ENCODE measurements at places on chromosomes 4 and X. TPM values are rescaled to one million over a fixed set of nuclear protein-coding genes. Genes with fewer than 3 reads are reported as not detected.

MAGEA8 gene
- not detected for total RNA-seq

CENPVL2 gene
- not detected for total RNA-seq

- no peak for DNase-seq
- H3K4me3 ChIP-seq = no peak overlapping the region
- no peaks in the 10 kb centered on the region for H3K27me3 ChIP-seq
- no peak overlapping the region for H3K27ac ChIP-seq
Observed at GRCh38 chr4:88809576-88810219, 112.1 kb upstream of the NAP1L5 start.

GRCh38 chr4:165191814-165192499 lies 15.4 kb upstream of the KLHL2 start:
- H3K36me3 ChIP-seq = no peaks in the 10 kb centered on the region
- H3K27me3 ChIP-seq = no peaks in the 10 kb centered on the region
- H3K4me3 ChIP-seq = no peak overlapping the region
- H3K4me1 ChIP-seq = no peaks in the 10 kb centered on the region
- H3K27ac ChIP-seq = no peak overlapping the region

- H3K27me3 ChIP-seq = no peaks in the 10 kb centered on the region
- no peak overlapping the region for H3K4me3 ChIP-seq
- no peak overlapping the region for H3K27ac ChIP-seq
- DNase-seq = no peak
Observed at GRCh38 chrX:133533249-133533648, 118.0 kb upstream of the GPC4 start.

GRCh38 chrX:81195259-81195658 lies 6.5 kb downstream of the HMGN5 start:
- no peaks in the 10 kb centered on the region for H3K4me1 ChIP-seq
- H3K36me3 ChIP-seq = no peaks in the 10 kb centered on the region
- no peak overlapping the region for H3K27ac ChIP-seq
- no peak for DNase-seq
- H3K4me3 ChIP-seq = no peak overlapping the region
- H3K27me3 ChIP-seq = no peaks in the 10 kb centered on the region

DNA sequence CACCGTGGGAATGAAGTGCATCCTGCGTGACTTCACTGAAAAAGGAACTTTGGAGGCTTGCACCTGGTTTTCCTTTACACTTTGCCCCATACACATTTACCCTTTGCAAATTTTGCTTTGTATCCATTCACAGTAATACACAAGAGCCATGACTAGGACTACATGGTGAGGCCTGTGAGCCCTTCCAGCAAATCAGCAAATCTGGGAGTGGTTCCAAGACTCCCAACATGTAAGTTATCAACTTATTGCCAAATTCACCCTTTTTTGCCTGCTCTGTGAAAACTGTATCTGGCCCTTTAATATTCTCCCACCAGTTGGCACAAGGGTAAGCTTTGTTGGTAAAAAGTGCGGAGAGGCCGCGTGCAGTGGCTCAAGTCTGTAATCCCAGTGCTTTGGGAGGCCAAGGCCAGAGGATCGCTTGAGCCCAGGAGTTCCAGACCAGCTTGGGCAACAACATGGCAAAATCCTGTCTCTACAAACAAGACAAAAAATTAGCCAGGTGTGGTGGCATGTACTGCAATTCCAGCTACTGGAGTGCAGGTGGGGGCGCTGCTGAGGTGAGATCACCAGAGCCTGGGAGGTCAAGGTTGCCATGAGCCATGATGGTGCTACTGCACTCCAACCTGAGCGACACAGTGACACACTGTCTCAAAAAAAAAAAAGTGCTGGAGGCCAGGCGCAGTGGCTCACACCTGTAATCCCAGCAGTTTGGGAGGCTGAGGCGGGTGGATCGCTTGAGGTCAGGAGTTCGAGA lies 5.0 kb downstream of the PRMT9 start:
- H3K4me1 ChIP-seq = no peaks in the 10 kb centered on the region
- H3K36me3 ChIP-seq = peaks cover 19% of the 10 kb centered on the region
- H3K4me3 ChIP-seq = no peak overlapping the region
- no peak overlapping the region for H3K27ac ChIP-seq
- no peak for DNase-seq

DNA sequence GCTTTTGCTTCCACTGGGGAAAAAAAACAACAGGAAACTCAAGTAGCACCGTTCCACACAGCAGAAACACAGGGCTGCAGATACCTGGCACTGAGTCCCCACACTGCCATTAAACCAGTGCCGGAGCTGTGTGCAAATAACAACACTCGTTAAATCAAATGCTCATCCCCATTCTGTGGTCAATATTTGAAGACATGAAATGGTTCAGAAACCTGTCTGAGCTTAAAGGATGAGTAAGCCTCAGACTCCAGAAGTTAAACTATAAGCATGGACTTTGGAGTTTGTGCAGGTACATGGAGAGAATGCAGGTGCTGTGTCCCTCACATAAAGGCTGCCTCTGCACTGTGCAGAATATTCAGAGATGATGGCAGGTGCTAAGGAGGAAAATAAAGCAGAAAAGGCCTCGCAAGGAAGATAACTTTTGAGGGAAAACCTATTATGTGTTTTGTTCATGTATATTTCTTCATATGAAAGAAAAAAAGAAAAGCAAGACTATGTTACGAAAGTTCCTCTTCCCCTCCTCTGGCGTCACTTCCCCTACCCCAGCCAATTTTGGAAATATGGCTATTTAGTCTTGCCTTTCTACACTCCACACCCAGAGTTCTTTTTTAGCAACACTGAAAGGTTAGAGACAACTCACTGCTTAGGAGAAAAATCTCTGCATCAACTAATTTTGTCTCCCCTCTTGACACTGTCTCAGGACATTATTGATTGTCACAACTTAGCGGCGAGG lies 4.6 kb downstream of the MPP1 start:
- no peaks in the 10 kb centered on the region for H3K4me1 ChIP-seq
- DNase-seq = no peak
- peak overlapping the region; percentile 39 for H3K27ac ChIP-seq
- no peaks in the 10 kb centered on the region for H3K27me3 ChIP-seq
- no peak overlapping the region for H3K4me3 ChIP-seq

GRCh38 chr4:26144526-26145155 lies 176.2 kb upstream of the RBPJ start:
- no peak overlapping the region for H3K4me3 ChIP-seq
- no peaks in the 10 kb centered on the region for H3K36me3 ChIP-seq
- H3K27me3 ChIP-seq = no peaks in the 10 kb centered on the region
- no peak for DNase-seq
- H3K27ac ChIP-seq = no peak overlapping the region
- H3K4me1 ChIP-seq = no peaks in the 10 kb centered on the region

DNA sequence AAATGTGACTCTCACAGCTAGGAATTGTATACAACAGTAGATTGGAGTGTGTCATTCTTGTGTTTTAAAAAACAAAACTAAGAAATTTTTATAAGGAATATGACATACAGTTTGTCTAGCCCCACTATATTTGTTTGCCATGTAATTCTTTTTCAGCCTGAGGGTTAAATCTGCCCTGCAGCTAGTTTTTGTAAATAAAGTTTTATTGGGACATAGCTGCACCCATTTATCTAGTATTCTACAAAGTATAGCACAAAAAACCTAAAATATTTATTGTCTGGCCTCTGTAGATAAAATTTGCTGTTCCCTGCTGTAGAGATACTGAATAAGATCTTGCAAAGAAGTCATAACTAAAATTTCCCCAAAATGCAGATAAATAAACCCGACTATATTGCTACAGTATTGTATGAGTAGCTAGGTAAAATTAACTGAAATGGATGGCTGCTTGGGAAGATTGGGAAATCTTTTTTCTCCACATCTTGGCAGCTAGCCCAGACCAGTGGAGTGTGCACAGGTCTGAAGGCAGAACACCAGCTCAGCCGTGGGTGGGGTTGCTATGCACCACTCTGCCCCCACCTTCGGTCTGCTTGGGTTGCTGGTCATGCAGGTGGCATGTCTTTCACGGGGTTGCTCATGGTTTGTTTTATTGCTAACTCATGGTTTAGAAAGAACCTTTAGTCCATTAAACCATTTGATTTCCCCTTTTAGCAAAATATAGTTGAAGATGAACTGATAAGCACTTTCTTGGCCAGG lies 127.9 kb downstream of the KLHL8 start:
- no peak overlapping the region for H3K27ac ChIP-seq
- no peaks in the 10 kb centered on the region for H3K36me3 ChIP-seq
- no peak overlapping the region for H3K4me3 ChIP-seq
- DNase-seq = no peak

GRCh38 chrX:17262123-17262522 lies 112.9 kb upstream of the NHS start:
- no peak overlapping the region for H3K4me3 ChIP-seq
- H3K27ac ChIP-seq = no peak overlapping the region
- no peak for DNase-seq
- H3K36me3 ChIP-seq = no peaks in the 10 kb centered on the region
- no peaks in the 10 kb centered on the region for H3K27me3 ChIP-seq

GRCh38 chrX:13223868-13224567 lies 95.8 kb downstream of the ATXN3L start:
- no peak for DNase-seq
- no peaks in the 10 kb centered on the region for H3K27me3 ChIP-seq
- H3K36me3 ChIP-seq = no peaks in the 10 kb centered on the region
- no peak overlapping the region for H3K4me3 ChIP-seq
- H3K4me1 ChIP-seq = no peaks in the 10 kb centered on the region
- no peak overlapping the region for H3K27ac ChIP-seq

DNA sequence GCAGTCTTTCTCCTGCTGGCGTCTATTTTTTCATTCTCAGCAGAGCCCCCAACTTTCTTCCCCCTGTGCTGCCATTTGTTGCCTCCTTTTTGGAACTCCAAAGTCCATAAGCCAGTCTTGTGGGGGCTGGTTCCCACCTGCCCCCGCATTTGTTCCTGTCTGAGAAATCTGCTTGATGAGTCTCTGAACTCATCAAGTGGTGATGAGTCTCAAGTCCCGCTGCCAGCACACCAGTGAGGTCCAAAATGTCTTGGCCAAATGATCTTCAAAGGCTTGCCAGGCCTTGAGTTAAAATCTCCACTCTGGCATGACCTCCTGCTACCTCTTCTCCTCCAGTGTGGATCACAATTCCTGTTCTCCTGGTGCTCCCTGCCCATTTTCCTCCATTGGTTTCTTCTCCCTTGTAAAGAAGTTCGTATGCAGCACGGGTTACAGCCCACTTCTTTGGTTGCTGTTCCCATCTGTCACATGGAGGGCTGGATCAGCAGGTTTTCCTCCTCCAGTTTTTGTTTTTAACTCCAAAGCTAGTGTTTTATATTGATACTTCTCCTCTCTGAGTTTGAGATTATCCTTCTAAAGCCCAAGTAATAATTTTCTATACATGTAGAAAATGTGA lies 72.7 kb upstream of the LIMCH1 start:
- no peaks in the 10 kb centered on the region for H3K27me3 ChIP-seq
- no peak overlapping the region for H3K27ac ChIP-seq
- H3K4me3 ChIP-seq = no peak overlapping the region
- H3K4me1 ChIP-seq = no peaks in the 10 kb centered on the region
- H3K36me3 ChIP-seq = no peaks in the 10 kb centered on the region

DNA sequence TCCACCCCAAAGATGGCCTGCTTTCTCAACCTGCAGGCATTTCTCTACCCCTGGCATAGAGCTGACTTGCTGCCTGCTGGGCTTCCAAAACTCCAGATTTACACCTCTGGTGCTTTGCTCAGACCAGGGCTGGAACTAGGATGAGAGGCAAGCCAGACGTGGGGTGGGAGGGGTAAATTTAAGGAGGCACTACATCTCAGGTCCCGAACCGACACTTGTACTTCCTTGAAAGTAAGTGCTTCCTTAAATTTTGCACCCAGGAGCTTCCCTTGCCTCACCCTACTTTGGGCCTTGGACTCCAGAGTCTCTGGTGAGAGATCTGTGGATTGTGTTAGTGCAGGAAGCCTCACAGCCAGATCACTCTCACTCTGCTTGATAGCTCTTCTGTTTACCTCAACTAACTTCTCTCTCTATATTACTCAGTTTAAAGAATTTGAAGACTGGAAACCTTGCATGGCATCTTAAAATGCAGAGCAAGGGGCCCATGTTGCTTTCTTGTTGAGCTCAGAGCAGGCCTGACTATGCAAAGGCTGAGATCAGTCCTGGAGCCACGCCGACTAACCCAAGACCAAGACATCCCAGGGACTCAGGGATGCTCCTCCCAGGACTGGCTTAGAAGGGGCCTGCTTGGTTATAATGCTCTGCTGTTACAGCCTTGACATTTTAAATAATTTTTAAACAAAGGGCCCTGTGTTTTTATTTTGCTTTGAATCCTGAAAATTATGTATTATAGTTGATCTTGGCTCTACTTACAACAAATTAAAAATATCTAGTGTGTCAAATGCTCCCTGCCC lies 145.0 kb upstream of the LEF1 start:
- H3K27me3 ChIP-seq = no peaks in the 10 kb centered on the region
- peaks cover 33% of the 10 kb centered on the region for H3K4me1 ChIP-seq
- no peak overlapping the region for H3K4me3 ChIP-seq
- DNase-seq = no peak
- H3K36me3 ChIP-seq = no peaks in the 10 kb centered on the region

GRCh38 chr4:40212674-40213527 lies 16.1 kb downstream of the RHOH start:
- H3K27ac ChIP-seq = peak overlapping the region; percentile 100
- no peaks in the 10 kb centered on the region for H3K27me3 ChIP-seq
- peaks cover 71% of the 10 kb centered on the region for H3K4me1 ChIP-seq
- peaks cover 13% of the 10 kb centered on the region for H3K36me3 ChIP-seq
- H3K4me3 ChIP-seq = peak overlapping the region; percentile 41
- no peak for DNase-seq

DNA sequence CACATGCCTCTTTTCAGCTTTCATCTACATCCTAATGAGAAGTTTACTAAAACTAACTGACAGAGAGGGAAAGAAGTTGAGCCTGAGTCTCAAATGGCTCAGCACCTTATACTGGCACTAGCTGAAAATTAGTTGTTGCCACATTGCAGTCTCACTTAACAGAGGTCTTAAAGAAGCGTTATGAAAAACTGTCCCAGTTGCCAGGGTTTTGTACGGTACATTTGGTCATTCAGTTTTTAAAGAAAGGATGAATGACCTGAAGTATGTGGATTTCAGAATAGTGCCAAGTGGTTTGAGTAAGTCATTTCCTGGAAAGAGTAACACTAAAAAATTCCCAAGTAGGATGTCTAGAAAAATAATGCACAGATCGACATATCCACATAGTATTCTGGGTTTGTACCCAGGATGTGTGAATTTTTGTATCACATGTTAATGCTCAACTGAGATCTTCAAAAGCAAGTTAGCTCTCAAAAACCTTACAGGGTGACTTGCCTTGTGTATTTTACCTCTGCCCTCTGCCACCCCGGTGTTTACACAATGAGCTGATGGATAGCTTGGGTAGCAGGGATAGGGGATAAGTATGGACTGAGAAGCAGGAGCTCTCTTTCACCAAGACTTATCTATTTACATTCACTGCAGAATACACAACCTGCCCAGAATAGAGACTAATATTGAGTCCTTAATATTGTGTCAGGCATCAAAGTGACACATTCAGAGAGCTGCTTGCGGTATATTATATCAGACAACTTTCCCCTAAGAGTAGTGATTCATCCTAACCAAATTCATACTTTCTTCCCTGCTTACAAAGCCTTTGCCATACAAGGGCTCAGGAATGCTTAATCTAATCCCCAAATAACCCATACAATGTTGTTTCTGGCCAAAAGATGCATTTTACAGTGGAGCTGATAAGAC lies 1075.7 kb upstream of the PABPC4L start:
- no peak for DNase-seq
- H3K27me3 ChIP-seq = no peaks in the 10 kb centered on the region
- H3K4me3 ChIP-seq = no peak overlapping the region
- H3K36me3 ChIP-seq = no peaks in the 10 kb centered on the region
- H3K27ac ChIP-seq = no peak overlapping the region
